ENCODE measurements at places on chromosomes 5 and 9. TPM values are rescaled to one million over a fixed set of nuclear protein-coding genes. Genes with fewer than 3 reads are reported as not detected.

DNA sequence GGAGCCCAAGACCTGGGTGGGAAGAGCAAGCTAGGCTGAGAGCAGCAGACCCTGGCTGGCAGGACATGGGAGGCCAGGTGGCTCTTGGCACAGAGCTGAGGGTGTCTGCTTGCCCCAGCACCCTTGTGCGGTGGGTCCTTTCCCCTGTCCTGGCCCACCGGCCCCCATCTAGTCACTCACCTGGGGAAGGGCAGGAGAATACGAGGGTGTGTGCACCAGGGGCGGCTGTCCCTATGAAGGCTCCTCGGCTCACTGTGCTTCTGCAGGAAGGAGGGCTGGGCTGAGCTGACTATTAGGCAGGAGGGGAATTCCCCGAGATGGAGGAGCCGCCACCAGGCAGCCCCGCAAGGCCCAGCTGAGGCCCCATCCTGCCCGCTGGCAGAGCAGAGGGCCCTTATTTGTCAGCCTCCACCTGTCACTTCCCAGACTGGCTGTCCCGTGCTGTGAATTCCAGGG, 6.1 kb upstream of the TNIP1 start:
- peak; percentile 56 for DNase-seq

- DNase-seq = no peak
Observed at GRCh38 chr5:115813719-115814118, 2.7 kb downstream of the CDO1 start.

GRCh38 chr5:169474226-169474625, 109.3 kb upstream of the SPDL1 start:
- no peak for DNase-seq

DNA sequence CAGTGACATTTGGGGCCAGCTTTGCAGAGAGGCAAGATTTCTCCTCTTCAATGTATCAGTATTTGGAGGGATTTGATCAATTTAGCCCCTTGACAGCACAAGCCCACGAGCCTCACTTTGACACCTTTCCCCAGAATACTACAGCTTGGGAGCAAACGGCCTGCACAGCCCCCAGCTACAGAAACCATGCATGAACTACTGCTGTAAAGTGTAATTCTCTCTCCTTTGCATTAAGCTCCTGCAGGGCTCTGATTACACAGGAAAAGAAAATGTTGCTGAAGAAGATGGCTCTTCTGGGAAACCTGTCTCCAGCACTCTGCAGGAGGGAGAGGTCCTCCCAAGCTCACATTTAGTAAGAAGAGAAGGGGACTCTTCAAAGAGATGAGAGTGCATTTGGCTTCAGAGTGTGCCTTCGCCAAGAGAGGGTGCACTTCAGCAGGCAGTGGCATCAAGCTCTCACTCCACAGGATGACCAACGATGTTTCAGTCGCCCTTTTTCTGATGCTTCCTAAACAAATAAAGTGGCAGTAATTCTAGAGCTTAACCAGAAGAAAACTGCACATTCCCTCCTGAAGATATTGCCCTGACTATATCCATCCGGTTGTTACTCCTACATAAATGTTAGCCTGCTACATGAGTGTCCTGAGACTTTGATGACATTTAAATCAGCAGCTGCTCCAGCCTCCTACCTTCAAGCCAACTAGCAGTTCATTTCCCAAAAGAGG, 272.2 kb downstream of the AUH start:
- DNase-seq = no peak

DNA sequence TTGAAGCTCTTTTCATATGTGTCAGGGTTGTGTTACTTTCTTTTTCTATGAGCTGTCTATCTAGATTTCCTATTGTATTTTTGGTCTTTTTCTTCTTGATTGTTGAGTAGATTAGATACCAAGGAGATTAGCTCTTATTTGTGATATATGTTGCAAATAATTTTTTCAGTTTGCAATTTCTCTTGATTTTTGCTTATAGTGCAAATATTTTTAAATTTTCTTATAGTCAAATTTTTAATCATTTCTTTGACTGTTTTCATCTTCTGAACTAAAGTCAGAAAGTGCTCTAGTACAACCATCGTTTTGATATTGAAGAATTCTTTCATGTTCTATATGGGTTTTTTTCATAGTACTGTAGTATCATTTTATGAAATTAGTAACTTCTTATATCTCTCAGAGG, 193.7 kb downstream of the OSTF1 start:
- DNase-seq = no peak

DNA sequence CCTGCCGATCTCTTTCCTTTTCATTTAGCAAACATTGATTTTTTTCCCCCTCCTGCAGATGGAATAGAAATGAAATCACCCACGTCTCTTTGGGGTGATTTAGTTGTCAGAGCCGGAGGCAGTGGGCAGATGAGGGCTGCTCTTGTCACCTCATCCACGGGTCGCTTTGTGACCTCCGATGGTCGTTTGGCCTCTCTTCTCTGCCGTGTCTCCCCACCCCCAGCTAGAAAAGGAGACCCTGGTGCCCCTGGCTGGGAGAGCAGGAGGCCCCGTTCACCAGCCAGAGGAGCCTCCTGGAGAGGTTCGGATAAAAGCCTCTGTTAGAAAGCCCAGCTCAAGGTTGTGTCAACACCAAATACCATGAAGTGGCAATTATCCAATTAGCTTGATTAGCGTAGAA, 21.6 kb upstream of the RXRA start:
- DNase-seq = no peak

- no peak for DNase-seq
Observed at GRCh38 chr5:37323607-37324006, 47.3 kb downstream of the NUP155 start.

- no peak for DNase-seq
Observed at GRCh38 chr5:173234129-173234790, 746 bp downstream of the NKX2-5 start.

DNA sequence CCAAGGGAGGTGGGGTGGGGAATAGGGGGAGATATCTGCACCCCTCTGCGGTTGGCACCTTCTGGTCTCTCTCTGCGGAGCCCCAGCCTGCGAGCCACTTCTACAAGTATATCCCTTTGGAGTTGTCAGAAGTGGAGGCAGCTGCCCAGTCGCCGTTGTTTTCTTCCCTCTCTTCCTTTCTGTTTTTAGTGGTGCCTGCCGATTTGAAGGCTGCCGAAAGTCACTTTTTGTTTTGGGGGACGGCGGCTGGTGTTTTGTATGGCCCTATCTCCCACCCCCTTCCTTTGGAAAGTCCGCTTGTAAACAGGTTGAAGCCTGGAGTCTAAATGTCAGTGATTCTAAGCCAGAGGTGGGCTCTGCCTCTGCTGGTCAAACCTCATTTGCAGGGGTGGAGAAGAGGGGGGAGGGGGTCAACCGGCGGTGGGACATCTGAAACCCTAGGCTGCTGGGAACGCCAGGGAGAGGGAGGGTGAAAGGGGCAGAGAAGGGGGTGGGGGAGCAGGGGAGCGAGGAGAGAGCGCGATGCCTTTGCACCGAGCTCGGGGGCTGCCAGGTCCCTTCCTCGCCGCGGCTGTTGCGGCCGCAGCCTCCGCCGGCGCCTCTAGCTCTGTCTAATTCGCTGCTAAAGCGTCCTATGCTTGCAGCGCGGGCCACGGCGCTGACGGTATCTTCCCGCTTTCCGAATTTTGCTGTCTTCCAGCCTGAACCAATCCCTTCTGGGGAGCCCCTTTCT, at the start of gene FGF10:
Gene FGF10 (minus strand): TSS at position 331 of the 733 bp plus-strand sequence. CDS start 738 bp downstream, outside the sequence.
- DNase-seq = no peak

GRCh38 chr9:1879501-1879900, 135.6 kb upstream of the SMARCA2 start:
- no peak for DNase-seq

DNA sequence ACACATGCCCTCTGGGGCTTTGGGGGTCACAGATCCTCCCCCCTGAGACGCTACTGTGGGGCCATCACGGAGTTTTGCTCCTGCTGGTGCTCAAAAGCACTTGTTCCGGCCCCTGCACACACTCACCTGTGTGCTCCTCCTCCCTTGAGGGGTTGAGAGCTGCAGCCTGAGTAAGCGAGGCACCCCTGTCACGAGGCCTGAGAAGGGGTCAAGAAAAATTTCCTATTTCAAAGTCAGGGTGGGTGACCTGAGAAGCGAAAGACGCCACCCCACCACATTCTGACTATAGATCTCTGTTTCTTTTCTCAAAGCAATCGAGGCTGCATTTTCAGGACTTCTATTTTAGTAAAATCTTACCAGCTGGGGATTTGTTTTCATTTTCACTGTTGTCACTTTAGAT, 138.5 kb downstream of the DCP2 start:
- DNase-seq = no peak

- DNase-seq = no peak
Observed at GRCh38 chr5:95962785-95963184, 1.1 kb upstream of the ELL2 start.

DNA sequence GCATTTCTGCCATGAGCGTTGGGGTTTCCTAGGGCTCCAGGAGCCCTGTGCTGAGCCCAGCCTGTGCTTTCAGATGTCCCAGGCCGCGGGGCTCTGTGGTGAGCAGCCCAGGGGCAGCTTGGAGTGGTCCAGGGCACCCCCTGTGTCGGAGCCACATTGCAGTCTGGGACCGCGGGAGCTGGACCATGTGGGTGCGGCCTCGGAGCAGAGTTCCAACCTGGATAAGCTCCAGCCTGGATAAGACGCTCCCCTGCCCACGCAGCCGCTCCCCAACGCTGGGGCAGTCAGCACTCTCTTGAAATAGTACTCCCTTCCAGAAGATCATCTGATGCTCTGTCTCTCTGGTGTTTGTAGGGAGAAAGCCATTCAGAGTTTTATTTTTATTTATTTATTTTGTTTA, 111.1 kb downstream of the WNK2 start:
- no peak for DNase-seq

C5 gene
- 0.18 TPM for total RNA-seq

PPIP5K2 gene
- total RNA-seq = 56.9 TPM

DNA sequence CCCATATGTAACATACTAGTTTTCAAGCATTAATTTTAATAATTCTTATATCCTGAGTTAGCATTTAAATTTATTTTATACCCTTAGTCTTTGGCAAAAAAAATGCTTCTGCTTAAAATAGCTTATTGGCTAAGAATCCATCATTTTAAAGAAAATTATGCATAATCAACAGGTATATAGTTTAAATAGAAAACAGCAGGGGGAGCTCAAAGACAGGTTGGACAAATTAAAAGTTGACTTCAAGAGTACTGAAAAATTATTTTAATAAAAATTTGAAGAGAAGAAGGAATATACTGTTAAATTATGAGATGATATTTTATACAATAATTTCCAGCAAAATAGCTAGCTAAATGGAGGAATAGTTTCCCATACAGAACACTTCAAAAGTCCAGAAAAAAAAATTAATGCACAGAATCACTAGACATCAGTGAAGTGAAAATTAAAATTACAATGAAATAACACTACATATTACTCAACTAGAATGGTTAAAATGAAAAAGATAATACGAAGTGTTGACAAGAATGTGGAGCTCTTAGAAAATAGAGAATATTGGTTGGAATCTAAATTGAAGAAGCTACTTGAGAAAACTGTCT, 387.1 kb downstream of the PDE4D start:
- no peak for DNase-seq

- DNase-seq = no peak
Observed at GRCh38 chr9:34252016-34252415, 73.2 kb downstream of the UBAP1 start.

GARNL3 gene
- total RNA-seq = 0.66 TPM

DNA sequence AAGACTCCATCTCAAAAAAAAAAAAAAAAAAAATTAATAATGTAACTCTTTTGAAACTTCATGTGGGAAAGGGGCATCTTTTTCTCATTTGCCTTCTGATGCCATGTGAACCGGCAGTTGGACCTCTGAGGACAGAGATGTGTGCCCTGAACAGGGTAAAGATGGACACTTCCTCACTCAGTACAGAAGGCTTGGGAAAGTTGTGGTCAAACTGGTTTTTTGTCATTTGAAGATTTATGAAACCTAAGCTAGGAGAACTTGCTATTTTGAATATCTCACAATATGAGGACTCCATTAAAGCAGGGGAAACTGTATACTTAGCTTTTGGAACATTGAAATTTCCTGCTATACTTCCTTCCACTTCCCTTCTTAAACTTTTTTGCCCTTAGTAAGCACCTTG, 147.5 kb upstream of the ALDH1B1 start:
- DNase-seq = no peak

GRCh38 chr9:98532147-98532546, 176.6 kb downstream of the GABBR2 start:
- no peak for DNase-seq

DNA sequence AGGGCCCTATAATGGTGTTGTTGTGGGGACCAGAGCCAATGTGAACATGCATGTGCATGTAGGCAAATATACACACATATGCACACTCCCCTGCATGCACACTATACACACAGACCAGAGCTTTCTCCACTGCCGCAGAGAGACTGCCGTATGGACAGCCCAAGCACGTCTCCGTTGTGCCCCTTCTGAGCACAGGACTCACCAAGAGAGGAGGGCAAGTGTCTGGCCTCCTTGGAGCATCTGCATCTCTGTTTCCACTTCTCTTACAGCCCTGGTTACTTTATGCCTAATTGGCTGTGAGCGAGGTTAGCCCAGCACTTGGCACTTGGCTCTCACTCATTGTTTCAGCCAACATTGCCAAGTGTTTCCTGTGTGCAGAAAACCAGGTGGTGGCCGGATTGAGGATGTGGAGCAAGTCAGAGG, 30.4 kb downstream of the CSF2 start:
- DNase-seq = no peak

SLC45A2 gene
- not detected for total RNA-seq

DNA sequence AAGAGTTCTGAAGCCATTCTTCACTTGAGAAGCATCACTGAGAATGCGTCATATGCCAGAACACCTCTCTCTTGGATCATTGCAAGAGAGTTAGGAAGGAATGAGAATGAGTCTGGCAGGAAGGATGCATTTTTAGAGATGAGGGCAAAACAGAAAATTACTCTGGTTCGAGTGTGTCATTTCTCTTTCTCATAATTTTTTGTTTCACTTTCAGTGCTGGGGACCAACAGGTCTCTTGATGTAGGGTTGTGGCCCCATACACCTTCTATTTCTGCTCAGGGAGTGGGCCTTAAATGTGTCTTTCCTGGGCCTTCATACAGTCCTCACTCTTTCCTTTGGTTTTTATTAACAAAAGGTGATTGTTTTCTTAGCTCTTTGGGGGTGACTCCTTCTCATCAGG, 302.4 kb downstream of the NR3C1 start:
- no peak for DNase-seq

Data from activated T-cell treated with anti-CD3 and anti-CD28 coated beads, Interleukin-2, amount 50 U/mL, for 4 hours (primary cell).